ENCODE measurements at places on chromosomes 13 and 19.
A peak's percentile ranks its signal among the peaks of the same experiment; 100 is the strongest.

- DNase-seq, result no peak
These were observed 176.1 kb upstream of the KL start for GRCh38 chr13:32840113-32840512.

- no peak for DNase-seq
These were observed 6.8 kb downstream of the KMT2B start for GRCh38 chr19:35724560-35724959.

DNA sequence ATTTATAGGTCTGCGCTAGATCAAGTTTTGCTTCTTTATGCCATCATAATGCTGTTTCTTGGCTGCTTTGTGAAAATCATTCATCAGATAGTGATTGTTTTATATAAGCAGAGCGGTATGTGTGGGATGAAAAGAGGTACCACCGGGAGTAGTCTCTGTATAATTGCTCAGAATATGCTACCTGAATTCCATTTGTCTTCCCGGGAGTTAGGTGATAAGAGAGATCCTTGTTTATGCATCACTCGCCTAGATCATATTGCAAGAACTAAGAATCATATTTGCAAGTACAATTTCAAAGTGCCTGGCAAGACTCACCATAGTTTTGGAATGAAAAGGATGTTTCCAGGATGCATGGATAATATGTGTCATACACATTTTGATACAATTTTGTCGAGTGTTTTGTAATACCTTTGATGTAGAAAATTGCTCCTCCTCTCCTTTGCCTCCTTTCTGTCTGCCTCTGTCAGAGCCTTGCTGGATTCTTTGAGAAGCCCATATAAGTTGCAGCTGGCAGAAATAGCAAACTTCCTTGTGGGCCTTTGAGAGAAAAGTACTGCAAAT, 1306.0 kb upstream of the SLC10A2 start:
- no peak for DNase-seq

GRCh38 chr19:33000510-33000909, 28.5 kb downstream of the FAAP24 start:
- no peak for DNase-seq

GRCh38 chr19:11293433-11294389, 2.2 kb upstream of the TSPAN16 start:
- peak; percentile 86 for DNase-seq

- DNase-seq, result no peak
These were observed 78.7 kb downstream of the GNG7 start for GRCh38 chr19:2623798-2624197.

DNA sequence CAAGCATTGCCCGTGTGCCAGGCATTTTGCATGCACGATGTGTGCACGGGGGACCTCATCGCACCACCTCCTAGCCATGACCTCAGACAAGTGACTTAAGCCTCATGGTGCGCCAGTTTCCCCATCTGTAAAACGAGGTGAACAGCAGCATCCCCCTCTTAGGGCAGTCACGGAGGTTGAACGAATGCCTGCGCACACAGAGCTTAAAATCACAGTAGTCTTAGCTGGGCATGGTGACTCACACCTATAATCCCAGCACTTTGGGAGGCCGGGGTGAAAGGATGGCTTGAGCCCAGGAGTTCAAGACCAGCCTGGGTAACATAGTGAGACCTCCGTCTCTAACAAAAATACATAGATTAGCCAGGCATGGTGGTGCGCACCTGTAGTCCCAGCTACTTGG, 48.6 kb downstream of the PIN1 start:
- no peak for DNase-seq

GRCh38 chr13:25776722-25777121, 275.1 kb downstream of the SHISA2 start:
- no peak for DNase-seq

DNA sequence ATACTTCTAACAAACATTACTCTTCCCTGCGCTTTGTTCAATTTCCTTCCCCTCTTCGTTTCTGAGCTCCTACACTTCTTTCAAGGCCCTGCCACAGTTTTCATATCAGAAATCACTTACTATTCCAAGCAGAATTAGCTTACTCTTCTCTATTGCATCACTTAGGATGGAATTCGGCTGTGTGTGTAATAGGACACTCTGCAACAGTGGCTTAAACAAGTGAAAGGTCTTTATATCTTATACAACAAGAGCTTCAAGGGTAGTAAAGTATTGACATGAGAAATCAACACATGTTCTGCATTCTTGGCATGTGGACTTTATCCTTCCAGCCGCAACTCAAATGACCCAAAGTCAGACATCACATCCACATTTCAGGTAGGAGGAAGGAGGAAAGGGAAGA, 279.6 kb downstream of the PCDH20 start:
- DNase-seq, result no peak

DNA sequence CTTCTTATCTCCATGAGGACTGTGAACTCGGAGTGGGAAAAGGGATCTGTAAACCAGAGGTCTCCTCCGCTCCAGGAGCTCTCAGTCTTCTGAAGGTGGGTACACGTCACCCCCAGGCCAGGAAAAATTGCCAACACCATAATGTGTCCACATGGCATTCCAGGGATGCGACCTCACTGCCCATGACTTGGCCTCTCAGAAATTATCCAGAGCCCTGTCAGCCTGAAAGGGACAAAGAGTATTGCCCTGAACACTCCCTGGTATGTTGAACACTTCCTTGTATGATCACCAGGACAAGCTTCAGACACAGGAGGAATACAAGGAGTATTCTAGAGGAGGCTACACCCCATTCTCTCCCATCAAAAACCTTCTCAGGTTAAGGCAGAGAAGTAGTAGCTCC, 81.0 kb upstream of the SLC7A1 start:
- no peak for DNase-seq

DNA sequence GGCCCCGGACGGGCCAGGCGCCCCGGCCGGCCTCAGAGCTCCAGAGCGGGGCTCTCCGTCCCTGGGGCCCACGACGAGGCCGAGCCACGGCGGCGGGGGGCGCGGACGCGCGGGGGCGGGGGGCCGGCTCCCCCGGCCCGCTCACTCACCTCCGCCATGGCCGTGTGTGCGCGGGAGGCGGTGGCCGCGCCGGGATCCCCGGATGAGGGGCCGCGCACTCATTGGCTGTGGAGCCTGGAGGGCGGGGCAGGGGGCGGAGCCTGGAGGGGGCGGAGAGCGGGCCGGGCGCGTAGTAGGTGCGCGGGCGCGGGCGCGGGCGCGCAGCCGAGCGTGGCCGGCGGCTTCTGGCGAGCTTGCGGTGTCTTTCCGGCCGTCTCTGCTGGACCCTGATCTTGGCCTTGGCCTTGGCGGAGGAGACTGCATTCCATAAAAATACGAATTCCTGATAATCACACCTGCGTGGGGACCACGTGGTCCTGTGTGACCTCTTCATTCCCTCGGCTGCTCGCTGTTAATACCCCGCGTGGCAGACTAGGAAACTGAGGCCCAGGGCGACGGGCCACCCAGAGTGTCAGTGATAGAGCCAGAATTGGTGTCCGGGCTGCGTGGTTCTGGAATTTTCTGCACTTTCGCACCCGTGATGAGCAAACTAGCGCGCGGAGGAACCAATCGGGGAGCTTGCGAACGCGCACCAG, at the start of gene MIER2:
TSS of gene MIER2 (minus strand) at position 172 of the 695 bp plus-strand sequence. CDS start at position 158, 14 bp downstream.
- peak; percentile 84 for DNase-seq

- peak; percentile 30 for DNase-seq
These were observed 5.3 kb downstream of the DHPS start for GRCh38 chr19:12676384-12676792.

DNA sequence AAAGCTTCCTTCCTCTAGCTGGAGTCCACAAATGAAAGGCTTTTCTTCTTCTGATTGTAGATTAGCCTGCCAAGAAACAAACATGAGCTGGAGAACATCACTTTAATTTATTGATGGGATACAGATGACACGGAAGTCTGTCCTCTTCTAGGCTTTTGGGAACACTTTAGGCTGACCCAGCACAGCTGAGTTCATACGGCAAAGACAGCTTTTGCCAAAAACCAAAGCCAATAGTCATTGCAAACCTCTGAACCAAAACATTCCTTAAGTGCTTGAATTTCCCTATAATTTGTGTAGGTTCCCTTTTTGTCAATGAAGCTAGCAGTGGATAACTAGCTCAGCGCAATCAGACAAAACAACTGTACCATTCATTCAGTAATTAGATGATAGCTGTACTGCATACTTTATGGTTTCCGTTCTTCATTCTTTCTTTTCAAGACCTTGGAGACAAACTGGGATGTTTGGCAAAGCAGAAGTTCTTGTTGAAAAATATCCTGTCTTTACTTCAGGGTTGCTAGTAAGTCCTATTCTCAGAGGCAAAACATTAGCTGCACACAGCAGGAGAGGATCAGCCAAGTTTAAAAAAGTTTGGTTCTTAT, 95.7 kb upstream of the SPRY2 start:
- DNase-seq, result no peak

DNA sequence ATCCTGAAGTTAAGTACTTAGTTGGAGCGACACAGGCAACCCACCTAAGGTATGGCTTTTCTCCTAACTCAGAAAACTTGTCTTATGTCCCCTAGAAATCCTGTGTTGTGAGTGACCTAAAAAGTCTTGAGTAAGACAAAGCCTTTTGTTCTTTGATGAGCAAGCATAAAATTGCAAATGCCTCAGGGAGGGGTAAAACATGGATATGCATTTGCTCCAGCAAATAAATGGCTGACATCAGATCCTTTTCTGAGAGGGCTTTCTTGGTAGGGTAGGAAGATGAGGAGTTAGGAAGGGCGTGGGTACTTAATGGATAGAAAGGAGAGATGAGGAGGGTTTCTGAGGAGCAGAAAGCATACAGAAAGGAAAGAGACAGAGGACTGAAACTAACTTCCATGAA, 163.7 kb downstream of the IER2 start:
- DNase-seq, result no peak

DNA sequence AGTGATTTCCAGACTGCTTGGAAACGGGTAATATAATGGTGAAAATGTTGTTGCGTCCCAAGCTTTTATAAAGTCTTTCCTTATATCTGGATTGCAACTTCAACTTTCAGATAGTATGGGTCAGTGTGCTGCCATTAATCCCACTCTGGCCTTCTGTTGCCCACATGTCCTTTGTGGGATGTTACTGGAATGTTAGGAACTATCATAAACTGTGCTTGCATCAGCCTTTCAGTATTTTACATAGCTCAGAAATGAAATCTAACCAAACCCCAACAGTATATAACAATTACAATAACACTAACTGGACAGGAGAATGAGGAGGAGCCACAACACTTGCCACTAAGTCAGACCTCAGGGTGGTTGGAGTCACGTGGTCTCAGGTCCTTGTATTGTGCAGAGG, 78.9 kb downstream of the LNX2 start:
- no peak for DNase-seq

GRCh38 chr19:18120127-18120526, 22.5 kb downstream of the MAST3 start:
- DNase-seq, result no peak

- DNase-seq, result no peak
These were observed 47.1 kb downstream of the LNX2 start for GRCh38 chr13:27573265-27573664.

- DNase-seq, result no peak
These were observed 60.9 kb downstream of the THSD1 start for GRCh38 chr13:52345048-52345447.

GRCh38 chr19:55352040-55352439, 2.5 kb downstream of the COX6B2 start:
- DNase-seq, result no peak

DNA sequence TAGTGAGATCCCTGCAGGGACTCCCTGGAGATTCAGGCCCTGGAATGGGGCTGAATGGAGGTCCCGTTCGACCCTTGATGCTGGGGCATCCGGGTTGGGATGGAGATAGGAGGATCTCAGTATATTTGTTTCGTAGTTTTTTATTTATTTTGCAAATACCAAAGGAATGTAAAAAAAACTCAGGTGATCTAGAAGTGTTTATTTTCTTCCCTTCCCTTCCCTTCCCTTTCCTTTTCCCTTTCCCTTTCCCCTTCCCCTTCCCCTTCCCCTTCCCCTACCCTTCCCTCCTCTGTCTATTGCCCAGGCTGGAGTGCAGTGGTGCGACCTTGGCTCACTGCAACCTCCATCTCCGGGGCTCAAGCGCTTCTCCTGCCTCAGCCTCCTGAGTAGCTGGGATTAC, 4.5 kb downstream of the GTPBP3 start:
- DNase-seq, result no peak

GRCh38 chr19:58392945-58393724, 2.3 kb upstream of the RNF225 start:
- no peak for DNase-seq

- DNase-seq, result no peak
These were observed 102.4 kb upstream of the SERTM1 start for GRCh38 chr13:36571444-36571843.

GRCh38 chr19:32178401-32178800, 167.0 kb upstream of the ZNF507 start:
- no peak for DNase-seq

DNA sequence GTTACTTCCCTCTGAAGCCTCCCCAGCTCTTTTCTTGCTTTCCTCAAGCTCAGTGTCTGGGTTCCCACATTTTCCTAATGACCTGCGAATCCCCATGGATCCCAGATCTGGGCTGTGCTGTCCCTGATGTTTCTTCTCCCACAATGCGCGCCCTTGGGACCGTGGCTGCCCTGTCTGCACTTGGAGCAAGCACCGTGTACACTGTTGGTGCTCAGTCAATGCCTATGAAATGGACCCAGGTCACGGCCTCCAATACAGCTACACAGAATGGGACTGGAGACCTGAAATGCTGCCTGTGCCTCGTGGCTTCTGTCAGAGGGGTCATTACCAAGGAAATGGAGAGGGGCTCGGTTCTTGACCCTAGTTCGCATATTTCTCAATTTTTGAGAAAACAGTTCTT, 160.1 kb upstream of the SOX1 start:
- DNase-seq, result no peak

- DNase-seq, result no peak
These were observed 179.2 kb downstream of the SHISA2 start for GRCh38 chr13:25872481-25873241.
